ENCODE measurements at places on chromosomes 3 and 15.

- DNase-seq: no peak
Observed at GRCh38 chr3:127608362-127608718, 10.1 kb downstream of the MCM2 start.

- DNase-seq: peak; percentile 27
Observed at GRCh38 chr3:25532431-25533162, 104.5 kb downstream of the RARB start.

DNA sequence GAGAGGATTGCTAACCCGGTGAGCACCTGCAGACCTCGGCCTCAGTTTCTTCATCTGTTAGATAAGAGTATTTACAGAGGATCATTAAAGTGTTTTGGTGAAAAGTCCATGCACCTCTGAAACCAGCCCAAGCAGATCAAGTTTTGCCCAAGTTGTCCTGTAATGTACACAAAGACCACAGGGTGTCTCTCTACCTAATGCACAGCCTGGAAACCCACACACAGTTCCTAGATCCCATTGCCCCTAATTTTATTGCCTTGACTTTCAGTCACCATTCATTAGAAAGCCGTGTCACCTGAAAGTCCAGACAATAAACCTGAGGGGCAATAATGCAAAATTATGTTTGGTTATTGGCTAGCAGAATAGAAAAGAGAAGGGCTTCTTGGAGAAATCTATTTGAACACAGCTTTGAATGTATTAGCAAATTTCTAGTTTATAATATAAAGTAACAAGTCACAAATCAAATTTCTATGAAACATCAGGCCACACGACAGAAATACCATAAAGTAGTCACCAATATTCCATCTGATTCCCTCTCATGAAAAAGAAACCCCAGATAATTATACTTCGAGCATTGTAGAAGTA lies 161.3 kb upstream of the SLC2A2 start:
- peak; percentile 22 for DNase-seq

GRCh38 chr3:140408252-140408651 lies 269.6 kb upstream of the TRIM42 start:
- no peak for DNase-seq

- DNase-seq: no peak
Observed at GRCh38 chr3:87957575-87957974, 101.2 kb downstream of the CGGBP1 start.

DNA sequence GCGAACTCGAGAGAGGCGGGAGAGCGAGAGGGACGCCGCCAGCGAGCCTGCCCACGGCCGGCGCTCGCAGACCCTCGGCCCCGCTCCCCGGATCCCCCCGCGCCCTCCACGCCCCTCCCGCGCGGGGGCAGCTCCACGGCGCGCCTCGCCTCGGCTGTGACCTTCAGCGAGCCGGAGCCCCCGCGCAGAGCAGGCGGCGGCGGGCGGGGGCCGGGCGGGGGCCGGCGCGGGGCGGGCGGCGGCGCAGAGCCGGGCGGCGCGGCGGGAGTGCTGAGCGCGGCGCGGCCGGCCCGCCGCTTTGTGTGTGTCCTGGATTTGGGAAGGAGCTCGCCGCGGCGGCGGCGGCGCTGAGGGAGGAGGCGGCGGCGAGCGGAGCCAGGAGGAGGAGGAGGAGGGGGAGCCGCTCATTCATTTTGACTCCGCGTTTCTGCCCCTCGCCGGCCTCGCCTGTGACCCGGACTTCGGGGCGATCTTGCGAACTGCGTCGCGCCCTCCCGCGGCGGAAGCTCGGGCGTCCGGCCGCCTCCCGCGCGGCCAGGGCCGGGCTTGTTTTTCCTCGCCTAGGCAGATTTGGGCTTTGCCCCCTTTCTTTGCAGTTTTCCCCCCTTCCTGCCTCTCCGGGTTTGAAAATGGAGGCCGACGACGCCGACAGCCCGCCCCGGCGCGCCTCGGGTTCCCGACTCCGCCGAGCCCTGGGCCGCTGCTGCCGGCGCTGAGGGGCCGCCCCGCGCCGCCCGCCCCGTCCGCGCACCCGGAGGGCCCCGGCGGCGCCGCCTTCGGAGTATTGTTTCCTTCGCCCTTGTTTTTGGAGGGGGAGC lies 524 bp downstream of the IGF1R start:
- peak; percentile 24 for DNase-seq

DNA sequence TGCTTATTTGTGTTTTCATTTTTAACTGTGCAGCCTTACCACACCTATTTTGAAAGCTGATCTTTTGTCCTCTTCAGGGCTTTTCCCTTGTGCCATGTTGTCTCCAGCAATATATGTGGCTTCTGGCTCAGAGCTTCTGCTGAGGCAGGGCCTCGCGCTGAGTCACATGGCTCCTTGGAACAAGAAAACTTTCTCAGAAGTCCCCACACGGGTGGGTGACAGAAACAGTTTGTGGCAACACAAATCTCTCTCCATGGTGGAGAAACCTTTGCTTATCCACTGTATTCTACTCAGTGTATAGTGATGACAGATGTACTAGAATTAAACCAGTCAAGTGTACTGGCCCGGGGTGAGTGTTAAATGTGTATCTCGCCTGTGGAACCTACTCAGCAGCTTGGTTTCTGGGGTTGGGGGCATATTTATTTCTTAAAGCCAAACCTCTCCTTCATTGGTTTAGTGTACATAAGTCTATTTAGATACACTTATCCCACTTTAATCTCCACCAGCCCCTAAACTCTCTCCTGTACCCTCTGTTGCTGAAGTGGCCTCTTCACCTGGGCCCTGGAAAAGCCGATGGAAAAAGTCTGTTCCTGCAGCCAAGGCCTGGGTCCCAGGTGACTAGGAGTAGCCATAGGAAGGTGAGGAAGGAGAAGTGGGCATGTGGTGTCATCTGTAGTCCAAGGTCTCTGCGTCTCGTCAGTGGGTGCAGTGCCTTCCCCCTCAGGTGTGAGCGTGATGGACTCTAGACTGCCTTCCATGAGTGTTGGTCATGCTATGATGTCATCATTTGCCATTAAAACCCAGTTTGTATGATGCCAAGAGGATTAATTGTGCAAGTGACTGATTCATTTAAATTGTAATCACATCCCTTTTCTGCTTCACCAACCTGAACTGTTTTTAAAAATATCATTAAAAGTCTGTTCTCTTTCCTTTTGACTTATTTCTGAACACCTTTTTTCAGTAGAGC lies 3.2 kb upstream of the FBXL22 start:
- DNase-seq: no peak

GRCh38 chr3:15431256-15431837 lies 3.9 kb downstream of the EAF1 start:
- no peak for DNase-seq

GRCh38 chr3:50459785-50460184 lies 43.6 kb downstream of the CACNA2D2 start:
- no peak for DNase-seq

DNA sequence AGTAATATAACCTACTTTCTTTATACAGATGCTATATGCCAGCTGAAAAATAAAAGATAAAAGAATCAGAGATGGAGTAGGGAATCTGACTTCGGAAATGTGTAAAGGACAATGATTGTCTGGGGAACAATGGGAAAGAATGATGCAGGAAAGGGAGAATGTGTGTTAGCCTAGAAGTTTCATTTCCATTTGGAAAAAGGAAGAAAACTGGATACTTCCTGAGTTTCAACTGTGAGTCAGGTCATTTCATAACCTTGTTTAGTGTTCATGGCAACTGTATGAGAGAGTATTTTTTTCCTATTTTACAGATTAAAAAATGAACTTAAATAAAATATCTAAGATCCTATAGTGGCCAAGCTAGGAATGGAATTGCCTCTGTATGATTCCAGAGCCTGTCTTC lies 261.3 kb upstream of the NECTIN3 start:
- DNase-seq: no peak

GRCh38 chr15:58501636-58502188 lies 69.9 kb downstream of the LIPC start:
- DNase-seq: no peak

- no peak for DNase-seq
Observed at GRCh38 chr3:136860541-136860940, 1.5 kb upstream of the NCK1 start.

- DNase-seq: no peak
Observed at GRCh38 chr3:125079675-125080045, 23.9 kb upstream of the HEG1 start.

GRCh38 chr3:38662544-38662943 lies 13.1 kb upstream of the SCN5A start:
- DNase-seq: peak; percentile 67

- DNase-seq: no peak
Observed at GRCh38 chr3:138938056-138938876, 8.7 kb downstream of the FOXL2 start.

GRCh38 chr15:68080783-68081182 lies 26.7 kb downstream of the PIAS1 start:
- no peak for DNase-seq

DNA sequence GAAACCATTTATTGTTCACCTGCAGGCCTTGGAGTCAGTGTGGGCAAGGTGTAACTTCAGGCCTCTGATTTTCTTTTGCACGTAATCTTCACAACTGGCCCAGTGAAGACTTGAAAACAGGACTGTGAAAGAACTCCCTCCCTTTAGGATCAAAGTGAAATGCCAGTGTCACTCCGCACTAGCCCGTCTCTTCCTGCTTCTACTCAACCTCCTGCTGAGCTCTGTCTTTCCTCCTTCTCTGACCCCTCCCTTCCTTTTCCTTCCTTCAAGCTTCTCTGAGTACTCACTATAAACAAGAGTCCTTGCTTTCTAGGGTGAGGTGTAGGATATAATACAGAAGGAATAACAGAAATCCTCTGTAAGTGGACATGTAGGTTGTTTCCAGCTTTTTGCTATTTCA lies 28.5 kb downstream of the TMEM41A start:
- DNase-seq: no peak

- no peak for DNase-seq
Observed at GRCh38 chr15:89785774-89786140, 9.6 kb downstream of the MESP2 start.

- DNase-seq: peak; percentile 75
Observed at GRCh38 chr15:78739996-78740903, 71.0 kb downstream of the ADAMTS7 start.

- peak; percentile 72 for DNase-seq
Observed at GRCh38 chr3:32502946-32503286, 264 bp upstream of the CMTM6 start.

DNA sequence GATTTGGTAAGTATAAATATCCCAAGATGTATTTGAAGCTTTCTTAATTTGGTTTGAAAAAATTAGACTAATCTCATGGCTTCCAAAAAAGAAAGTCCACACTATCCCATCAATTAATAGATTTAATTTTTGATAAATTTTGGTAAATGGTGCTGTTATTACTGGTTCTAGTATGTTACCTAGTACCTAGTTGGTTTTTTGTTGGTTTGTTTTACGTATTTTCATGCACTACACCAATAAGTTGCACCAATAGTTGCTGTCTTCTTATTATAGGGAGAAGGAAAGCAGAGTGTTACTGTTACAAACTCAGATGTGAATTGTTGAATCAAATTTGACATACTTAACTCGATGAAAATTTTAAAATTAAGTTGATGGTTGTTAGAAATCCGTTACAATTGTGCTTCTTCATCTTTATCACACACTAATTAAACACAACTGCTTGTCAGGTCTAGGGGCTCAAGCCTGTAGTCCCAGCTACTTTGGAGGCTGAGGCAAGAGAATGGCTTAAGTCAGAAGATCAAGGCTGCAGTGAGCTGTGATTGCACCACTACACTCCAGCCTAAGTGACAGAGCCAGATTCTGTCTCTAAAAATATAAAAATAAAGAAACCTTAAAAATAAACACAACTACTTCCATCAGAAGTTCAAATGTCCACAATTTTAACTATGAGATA lies 23.1 kb upstream of the MBNL1 start:
- DNase-seq: peak; percentile 33
